ENCODE measurements at places on chromosomes 6 and 20.
A peak's percentile ranks its signal among the peaks of the same experiment; 100 is the strongest.

DNA sequence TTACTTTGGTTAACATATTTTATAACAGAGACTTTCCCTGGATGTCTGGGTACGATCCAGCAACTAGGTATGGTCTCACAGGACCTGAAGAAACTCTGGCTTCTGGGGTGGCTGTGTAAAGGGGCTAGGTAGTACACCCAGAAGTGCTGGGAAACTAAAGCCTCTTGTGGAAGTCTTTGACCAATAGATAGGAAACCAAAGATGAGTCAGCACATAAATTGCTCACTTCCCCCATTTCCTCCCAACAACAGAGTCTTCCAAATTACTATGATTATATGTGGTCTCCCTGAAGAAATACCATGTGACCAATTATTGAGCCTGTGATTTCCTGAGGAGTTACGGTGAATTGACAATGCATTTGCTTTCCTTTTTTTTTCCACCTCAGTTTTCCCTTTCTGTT lies 26.8 kb upstream of the TBX18 start:
- no peaks in the 10 kb centered on the region for H3K27me3 ChIP-seq
- no peak for DNase-seq
- no peaks in the 10 kb centered on the region for H3K4me1 ChIP-seq
- no peak overlapping the region for H3K27ac ChIP-seq

GRCh38 chr20:57811374-57812020 lies 101.7 kb upstream of the PMEPA1 start:
- H3K4me1 ChIP-seq: peaks cover 28% of the 10 kb centered on the region
- H3K27me3 ChIP-seq: peaks cover 2% of the 10 kb centered on the region
- peak; percentile 33 for DNase-seq
- peak overlapping the region; percentile 59 for H3K27ac ChIP-seq
- no peak overlapping the region for H3K4me3 ChIP-seq

DNA sequence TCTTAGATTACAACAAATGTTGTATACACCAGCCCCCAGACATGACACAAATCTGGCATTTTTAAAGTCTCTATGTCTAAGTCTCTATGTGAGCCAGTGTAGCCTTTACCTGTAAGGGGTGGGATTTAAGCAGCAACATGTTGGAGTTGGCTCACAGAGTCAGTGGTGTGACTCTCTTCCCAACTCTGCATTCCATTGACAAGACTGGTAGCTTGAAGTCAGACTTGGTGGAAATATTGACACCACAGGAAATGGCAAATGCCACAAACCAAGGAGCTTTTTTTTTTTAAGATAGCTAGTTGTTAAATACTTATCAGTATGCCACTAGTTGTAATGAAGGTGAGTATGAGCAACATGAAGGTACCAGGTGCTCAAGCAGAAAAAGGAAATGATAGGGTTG lies 103.1 kb upstream of the SMLR1 start:
- no peak overlapping the region for H3K4me3 ChIP-seq
- H3K36me3 ChIP-seq: no peaks in the 10 kb centered on the region
- no peak for DNase-seq
- no peaks in the 10 kb centered on the region for H3K4me1 ChIP-seq

GRCh38 chr6:2505624-2506023 lies 245.1 kb downstream of the MYLK4 start:
- no peaks in the 10 kb centered on the region for H3K27me3 ChIP-seq
- H3K4me3 ChIP-seq: no peak overlapping the region
- peaks cover 3% of the 10 kb centered on the region for H3K4me1 ChIP-seq
- DNase-seq: no peak

- H3K27ac ChIP-seq: no peak overlapping the region
- H3K4me1 ChIP-seq: no peaks in the 10 kb centered on the region
- no peaks in the 10 kb centered on the region for H3K27me3 ChIP-seq
- peaks cover 7% of the 10 kb centered on the region for H3K36me3 ChIP-seq
- H3K4me3 ChIP-seq: no peak overlapping the region
Measured at GRCh38 chr6:136897071-136897470, 25.0 kb upstream of the SLC35D3 start.

- no peaks in the 10 kb centered on the region for H3K36me3 ChIP-seq
- no peaks in the 10 kb centered on the region for H3K27me3 ChIP-seq
- no peak overlapping the region for H3K27ac ChIP-seq
- peaks cover 3% of the 10 kb centered on the region for H3K4me1 ChIP-seq
- no peak overlapping the region for H3K4me3 ChIP-seq
Measured at GRCh38 chr6:17179530-17180073, 77.8 kb downstream of the STMND1 start.

GRCh38 chr20:38872036-38872435 lies 54.2 kb upstream of the FAM83D start:
- no peak overlapping the region for H3K27ac ChIP-seq
- DNase-seq: no peak
- H3K36me3 ChIP-seq: no peaks in the 10 kb centered on the region
- no peak overlapping the region for H3K4me3 ChIP-seq

DNA sequence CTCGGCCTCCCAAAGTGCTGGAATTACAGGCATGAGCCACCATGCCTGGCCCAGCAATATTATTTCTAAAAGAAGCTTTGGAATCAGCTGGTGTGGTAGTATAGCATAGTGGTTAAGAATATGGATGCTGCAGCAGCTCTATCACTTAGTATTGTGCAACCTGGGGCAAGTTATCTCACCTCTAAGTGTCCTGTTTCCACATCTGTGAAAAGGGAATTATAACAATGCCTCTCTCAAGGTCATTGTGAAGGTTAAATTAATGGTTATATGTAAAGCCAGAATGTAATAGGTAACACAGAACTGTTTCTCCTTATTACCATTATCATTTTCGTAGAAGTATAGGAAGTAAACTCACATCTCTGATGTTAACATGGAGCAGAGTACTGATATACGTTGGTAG lies 14.2 kb downstream of the SLC17A2 start:
- no peak overlapping the region for H3K27ac ChIP-seq
- no peak for DNase-seq
- no peak overlapping the region for H3K4me3 ChIP-seq
- no peaks in the 10 kb centered on the region for H3K36me3 ChIP-seq

DNA sequence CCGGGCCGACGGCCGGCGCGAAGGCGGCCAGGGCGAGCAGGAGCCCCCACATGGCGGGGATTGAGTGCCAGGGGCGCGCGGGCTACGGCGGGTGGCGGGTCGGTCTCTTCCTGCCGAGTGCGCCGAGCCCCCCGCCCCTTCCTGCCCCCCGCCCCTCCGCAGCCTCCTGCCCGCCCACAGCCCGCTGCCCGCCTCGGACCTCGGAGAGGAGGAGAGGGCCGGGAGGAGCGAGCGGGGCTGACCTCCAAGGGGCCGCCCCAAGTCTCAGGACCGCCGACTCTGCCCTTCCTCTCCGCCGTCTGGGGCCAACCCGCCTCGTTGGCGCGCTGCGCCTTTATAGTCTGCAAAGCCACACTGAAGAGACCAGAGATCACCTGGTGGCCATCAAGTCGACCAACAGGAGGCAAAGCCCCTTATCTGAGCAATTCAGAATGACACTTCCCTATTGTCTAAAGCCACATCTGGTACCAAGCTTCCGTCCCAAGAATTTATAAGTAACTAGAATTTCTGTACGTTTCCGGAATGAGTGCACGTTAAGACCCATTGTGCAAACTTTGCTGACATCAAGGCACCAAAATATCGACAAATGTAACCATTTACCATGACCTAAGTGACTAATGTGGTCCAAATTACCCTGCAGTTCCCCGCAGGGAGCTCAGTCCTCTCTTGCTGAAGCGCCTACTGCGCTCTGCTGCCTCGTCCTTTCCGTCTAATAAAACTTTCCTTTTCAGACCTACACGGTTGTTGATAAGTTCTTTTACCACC lies at the start of gene CPXM1:
Gene CPXM1, minus strand, starts transcription at position 107 of the 765 bp plus-strand sequence. Its CDS starts 55 bp downstream, at position 52.
- H3K4me3 ChIP-seq: peak within 1 kb of the TSS; percentile 74
- H3K27me3 ChIP-seq: peaks cover 53% of the 10 kb centered on the region
- peaks cover 21% of the 10 kb centered on the region for H3K36me3 ChIP-seq
- peak; percentile 75 for DNase-seq

- H3K4me3 ChIP-seq: no peak overlapping the region
- no peak for DNase-seq
- no peak overlapping the region for H3K27ac ChIP-seq
- no peaks in the 10 kb centered on the region for H3K36me3 ChIP-seq
- peaks cover 24% of the 10 kb centered on the region for H3K4me1 ChIP-seq
Measured at GRCh38 chr6:44737829-44738528, 350.5 kb downstream of the CDC5L start.

- H3K27me3 ChIP-seq: no peaks in the 10 kb centered on the region
- no peak overlapping the region for H3K27ac ChIP-seq
- no peaks in the 10 kb centered on the region for H3K4me1 ChIP-seq
- H3K4me3 ChIP-seq: no peak overlapping the region
Measured at GRCh38 chr20:46607849-46608497, 43.3 kb downstream of the SLC13A3 start.

DNA sequence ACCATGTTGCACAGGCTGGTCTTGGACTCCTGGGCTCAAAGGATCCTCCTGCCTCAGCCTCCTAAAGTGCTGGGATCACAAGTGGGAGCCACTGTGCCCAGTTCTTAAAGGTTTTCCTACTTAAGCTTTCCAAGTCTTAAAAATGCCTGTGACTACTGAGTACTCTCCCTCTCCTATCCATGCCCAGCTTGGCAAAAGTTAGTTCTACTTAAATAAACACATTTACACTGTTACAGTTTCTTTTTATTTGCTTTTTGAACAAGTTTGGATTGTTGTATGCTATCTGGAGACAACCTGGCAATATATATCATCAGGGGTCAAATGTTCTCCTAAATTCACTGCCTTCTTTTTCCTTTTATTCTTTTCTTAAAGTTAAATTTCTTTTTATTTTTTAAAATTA lies 61.0 kb upstream of the GCM1 start:
- no peaks in the 10 kb centered on the region for H3K4me1 ChIP-seq
- no peak for DNase-seq
- no peaks in the 10 kb centered on the region for H3K36me3 ChIP-seq
- no peak overlapping the region for H3K4me3 ChIP-seq

DNA sequence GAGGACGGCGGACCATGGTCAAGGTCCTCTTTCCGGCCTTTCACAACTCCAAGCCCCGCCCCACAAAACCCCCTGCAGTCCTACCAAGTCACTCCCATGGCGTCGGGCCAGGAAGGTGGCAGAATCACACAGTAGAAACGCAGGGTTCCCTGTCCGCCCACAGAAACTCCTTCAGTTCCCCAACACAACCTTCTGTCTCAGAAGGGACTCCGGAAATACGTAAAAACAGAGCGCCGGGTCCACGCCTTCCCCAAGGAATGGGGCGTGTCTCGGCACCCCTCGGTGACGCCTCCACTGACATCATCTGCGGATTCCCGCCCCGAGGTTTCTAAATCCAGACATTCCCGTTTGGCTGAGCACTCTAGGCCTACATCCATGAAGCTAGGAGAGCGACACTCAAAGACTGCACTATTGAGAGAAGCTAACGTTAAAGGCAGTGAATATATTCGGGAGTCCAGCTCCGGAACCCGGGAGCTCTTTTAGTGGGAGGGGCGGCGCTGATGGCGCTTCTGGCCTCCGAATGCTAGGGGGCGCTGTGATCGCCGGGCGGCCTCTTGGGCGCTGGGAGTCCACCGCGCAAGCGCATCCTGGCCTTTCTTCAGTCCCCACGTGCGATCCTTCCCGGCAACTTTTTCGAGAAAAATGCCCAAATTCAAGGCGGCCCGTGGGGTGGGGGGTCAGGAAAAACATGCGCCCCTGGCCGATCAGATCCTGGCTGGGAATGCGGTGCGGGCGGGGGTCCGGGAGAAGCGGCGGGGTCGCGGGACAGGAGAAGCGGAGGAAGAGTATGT lies at the start of the genes BYSL and MED20:
Gene BYSL, plus strand, starts transcription at position 579 of the 791 bp plus-strand sequence. Its CDS starts 64 bp downstream, at position 643.
Gene MED20, minus strand, starts transcription at position 219 of the 791 bp plus-strand sequence. Its CDS starts 121 bp downstream, at position 98.
- peak within 1 kb of the TSS; percentile 100 for H3K27ac ChIP-seq
- no peaks in the 10 kb centered on the region for H3K27me3 ChIP-seq
- peaks cover 22% of the 10 kb centered on the region for H3K36me3 ChIP-seq
- DNase-seq: peak; percentile 98

GRCh38 chr6:128028183-128028582 lies 127.3 kb upstream of the THEMIS start:
- H3K4me3 ChIP-seq: no peak overlapping the region
- H3K36me3 ChIP-seq: peaks cover 5% of the 10 kb centered on the region

DNA sequence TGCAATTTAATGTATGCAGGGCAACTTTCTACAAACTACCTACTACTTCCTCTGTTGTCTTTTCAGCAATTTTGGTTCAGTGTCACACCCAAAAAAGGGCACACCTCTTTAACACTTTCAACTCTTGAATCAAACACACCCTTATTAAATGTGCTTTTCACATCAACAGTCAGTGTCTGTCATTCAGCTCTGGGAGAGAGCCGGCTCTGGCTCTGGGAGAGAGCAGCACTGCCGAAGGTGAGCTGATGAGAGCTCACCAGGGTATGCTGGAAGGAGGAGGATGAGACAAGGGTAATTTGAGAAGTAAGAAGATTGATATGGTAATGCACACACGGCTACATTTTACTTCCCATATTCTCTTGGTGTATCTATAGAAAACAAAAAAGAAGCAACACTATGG lies 134.3 kb downstream of the RTN4IP1 start:
- H3K4me1 ChIP-seq: no peaks in the 10 kb centered on the region
- H3K4me3 ChIP-seq: no peak overlapping the region
- no peak for DNase-seq
- H3K36me3 ChIP-seq: no peaks in the 10 kb centered on the region
- no peak overlapping the region for H3K27ac ChIP-seq

DNA sequence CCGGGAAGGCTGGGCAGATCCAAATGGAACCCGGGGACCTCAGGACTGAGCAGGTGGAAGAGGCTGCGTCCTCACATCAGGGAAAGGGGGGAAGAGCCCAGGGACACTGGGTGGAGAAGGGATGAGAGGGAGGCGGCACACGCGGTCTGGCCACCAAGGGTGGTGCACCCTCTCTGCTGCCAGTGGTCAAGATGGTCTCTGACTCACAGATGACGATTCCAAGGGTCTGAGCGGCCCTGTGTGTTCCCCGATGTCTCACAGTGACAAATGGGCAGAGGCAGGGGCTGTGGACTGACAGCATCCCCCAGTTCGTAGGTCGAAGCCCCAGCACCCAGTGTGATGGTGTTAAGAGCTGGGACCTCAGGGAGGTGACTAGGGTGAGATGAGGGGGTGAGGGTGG lies 32.1 kb downstream of the SLCO4A1 start:
- H3K4me1 ChIP-seq: peaks cover 16% of the 10 kb centered on the region
- H3K27ac ChIP-seq: no peak overlapping the region
- no peak overlapping the region for H3K4me3 ChIP-seq
- H3K36me3 ChIP-seq: no peaks in the 10 kb centered on the region
- peaks cover 15% of the 10 kb centered on the region for H3K27me3 ChIP-seq

DNA sequence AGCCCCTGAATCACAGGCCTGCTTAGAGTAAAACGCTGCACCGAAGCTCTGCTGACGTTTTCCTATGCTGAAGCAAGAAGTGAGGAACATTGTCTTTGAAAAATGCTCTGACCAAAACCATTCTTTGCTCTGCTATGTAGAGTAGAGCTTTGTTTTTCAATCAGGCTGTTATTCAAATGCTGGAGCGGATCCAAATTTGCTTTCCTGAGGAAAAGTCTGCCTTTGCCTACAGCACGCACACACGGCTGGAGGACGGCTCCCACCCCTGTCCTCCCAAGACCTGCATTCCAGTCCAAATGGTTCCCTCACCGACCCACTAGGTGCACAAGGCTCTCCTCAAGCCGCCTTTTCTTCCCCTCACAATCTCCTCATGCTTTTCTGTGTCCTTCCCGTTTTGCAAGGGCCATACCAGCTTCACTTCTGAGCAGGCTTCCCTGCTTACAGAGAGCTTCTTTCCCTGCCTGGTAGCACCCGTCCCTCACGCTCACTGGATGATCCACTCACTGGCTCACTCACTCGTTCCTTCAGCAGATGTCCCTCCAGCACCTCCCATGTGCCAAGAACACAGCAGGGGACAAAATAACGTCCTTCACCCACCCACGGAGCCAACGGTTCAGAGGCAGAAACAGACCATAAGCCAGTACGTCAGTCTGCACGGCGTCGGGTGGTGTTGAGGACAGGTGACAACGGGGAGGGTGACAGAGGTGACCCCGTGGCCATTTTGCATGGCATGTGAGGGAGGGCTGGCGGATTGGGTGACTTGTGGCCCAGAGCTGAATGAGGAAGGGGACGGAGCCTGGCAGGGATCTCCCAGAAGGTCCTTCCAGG lies 137.9 kb upstream of the NEDD9 start:
- H3K4me1 ChIP-seq: peaks cover 10% of the 10 kb centered on the region
- no peak overlapping the region for H3K4me3 ChIP-seq
- DNase-seq: peak; percentile 63
- H3K27me3 ChIP-seq: no peaks in the 10 kb centered on the region

Measured in muscle of leg (tissue), 16 donors.